Astrocyte of the spinal cord (primary cell): ENCODE measurements at places on chromosomes 3 and 15.

DNA sequence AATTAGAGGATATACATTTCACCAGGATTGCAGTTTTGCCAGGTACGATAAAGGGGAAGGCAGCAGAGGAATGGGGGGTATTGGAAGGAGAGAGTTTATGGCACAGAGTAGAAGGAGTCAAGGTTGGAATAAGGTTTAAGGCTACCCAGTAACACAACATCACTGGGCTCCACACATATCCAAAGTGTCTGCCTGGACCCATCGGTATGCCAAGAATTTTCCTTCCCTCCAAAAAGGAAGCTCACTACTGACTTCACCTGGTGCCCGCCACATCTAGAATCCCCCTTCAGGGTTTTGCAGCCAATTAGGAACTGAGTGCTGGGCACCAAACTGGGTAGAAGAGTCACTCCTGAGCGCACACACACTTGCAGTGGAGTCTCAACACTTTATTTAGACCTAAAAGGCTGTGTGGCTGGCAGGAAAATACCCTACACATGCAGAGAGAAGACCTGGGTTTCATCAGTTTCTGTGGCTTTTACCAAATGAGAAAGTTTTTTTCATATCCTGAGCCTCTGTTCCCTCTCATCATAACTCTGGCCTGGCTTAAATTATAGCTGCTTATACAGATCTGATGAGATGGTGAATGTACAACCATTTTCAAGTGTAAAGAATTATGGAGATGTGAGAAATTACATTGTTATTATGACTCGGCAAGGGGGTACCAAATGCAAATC lies 190.8 kb upstream of the LPP start:
- no peak for DNase-seq

DNA sequence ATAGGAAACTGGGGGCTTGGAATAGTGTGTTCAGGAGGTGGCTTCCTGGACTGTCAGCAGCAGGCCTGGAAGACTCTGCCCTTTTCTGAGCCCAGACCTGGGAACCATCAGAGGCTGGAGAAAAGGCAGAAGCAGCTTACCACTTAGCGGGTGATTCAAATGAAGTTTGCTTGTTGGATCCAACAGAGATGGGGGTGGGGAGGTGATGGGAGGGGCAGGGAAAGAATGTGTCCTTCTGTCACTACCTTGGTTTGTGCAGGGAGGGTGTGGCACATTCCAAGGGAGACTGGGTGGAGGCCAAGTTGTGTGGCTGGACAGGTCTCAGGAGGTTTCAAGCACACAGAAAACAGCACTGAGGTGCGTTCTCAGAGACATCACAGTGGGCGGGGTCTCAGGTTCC lies 58.8 kb downstream of the TRAK1 start:
- DNase-seq = no peak

- peak; percentile 99 for DNase-seq
These were observed 84.8 kb downstream of the SMAD3 start for GRCh38 chr15:67150023-67150860.

DNA sequence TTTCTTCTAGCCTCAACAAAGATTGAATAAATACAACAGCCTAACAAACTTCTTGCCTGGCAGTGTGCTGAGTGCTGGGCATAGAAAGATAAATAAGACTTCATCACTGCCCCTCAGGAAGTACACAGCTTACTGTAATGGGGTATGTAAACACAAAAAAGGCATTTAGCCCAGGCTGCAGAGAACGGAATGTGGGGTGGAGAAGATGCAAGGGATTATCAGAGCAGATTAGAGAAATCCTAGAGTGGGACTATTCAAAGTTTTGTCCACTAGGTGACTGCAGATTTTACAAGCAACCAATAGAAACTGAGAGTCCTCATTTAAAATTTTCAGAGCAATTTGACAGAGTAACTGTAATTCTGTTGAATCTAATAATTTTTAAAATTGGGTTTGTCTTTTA lies 35.4 kb upstream of the TSC22D2 start:
- DNase-seq = peak; percentile 30

- DNase-seq = no peak
These were observed 100.9 kb upstream of the CRBN start for GRCh38 chr3:3280396-3280795.

DNA sequence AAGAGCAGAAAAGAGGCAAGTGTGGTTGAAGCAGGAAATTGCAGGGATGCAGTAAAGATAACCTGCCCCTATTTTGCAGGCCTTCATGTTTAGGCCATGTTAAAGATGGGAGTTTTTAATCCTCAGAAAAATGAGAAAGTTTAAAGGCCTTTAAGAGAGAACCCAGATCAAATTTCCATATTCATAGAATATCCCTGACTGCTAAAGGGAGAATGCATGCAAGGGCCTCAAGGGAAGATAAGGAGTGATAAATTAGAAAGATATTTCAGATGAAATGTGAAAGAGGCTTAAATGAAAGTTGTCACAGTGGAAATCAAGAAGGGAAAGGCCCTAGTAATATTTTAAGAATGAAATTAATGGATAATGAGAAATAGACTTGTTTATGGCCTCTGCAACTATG lies 292.1 kb downstream of the SATB1 start:
- DNase-seq = no peak

- no peak for DNase-seq
These were observed 77.7 kb downstream of the CRYGS start for GRCh38 chr3:186466391-186466974.

- no peak for DNase-seq
These were observed 38.2 kb upstream of the CNOT10 start for GRCh38 chr3:32646761-32647160.

- DNase-seq = no peak
These were observed 124.4 kb upstream of the MEF2A start for GRCh38 chr15:99441444-99441800.

DNA sequence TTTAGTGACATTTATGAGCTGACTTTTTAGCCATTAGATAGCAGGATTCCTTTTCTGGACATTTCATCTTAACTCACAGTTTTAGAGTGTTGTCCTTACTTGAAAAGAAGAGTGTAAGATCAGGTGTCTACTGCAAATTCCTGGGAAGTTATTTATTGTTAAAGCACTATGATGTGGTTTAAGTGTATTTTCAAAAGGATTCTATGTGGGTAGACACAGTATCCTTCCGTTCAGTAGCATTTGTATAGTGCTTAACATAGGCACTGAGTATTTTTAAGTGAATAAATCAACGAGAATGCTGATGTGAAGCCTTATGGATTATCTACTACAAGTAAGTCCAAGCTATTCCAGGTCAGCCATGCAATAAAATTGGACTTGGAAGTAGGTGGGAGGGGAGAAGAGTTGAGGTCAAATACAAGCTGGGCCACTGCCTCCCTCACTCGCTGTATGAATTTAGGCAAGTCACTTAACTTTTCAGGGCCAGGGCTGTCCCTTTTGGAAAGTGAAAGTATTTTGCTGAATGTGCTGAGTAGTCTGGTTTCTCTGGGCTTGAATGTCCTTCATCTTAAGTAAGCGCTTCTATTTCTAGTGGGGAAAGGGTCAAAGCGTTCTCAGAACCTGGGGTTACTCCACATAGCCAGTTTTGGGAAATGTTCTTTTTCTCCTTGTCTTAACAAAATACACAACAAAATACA lies 48.6 kb downstream of the GAP43 start:
- DNase-seq = peak; percentile 37

DNA sequence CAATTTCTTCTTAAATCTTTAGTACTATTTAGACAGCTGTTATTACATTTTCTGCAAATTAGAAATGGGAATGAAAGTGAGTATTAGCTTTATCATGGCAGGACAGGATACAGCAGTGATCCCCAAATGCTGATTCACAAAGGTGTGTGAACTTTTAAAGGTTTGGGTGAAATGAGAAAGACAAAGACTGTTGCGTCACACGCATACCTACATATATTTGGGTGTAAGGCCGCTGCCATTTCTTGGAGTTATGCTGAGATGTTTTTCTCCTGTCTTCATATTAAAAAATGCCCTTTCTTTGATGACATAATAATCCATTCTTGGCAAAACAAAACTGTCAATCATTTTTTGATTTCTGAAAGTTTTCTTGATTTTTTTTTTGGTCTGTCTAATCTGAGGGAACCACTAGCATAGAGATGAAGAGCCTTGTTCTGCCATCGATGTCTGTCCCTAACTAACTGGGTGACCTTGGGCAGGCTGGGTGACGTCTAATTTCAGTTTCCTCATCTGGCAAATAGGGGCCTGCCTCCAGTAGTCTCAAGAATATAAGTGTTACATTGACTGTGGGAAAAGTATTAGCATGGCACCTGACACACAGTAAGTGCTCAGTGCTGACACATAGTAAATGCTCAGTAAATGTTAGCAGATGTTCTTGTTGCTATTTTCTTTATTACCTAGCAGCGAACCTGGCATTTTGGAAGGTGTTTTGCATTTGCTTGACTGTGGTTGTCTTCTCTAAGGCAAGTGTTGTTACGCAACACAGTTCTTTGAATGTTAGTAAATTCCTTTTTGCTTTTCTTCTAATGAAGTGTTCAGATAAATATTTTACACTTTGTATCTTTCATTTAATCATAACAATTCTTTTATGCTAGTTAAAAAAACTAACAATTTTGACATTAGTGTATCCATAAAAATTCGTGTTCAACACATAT lies 5.0 kb downstream of the MITF start:
- no peak for DNase-seq

GRCh38 chr3:42195879-42196330 lies 70.1 kb downstream of the CCK start:
- no peak for DNase-seq

DNA sequence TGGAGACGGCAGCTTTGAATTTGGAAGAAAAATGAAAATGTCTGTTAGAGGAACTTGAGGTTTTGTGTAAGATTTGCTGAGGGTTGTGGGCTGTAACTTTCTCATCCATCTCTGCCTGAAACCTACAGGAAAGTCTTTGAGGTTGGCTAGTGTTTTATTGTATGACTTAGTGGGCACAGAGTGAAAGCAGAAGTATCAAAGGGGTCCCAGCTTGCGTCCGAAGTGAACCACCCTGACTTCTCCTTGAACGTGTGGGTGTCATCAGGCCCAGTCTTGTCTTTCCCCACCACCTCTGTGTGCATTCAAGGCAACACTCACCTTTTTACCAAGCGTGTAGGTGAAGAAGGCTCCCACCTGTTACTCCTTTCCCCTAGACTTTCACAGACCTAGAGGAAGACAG lies 682.1 kb upstream of the CFAP20DC start:
- DNase-seq = no peak

- no peak for DNase-seq
These were observed 65.9 kb upstream of the LCTL start for GRCh38 chr15:66631616-66632263.

DNA sequence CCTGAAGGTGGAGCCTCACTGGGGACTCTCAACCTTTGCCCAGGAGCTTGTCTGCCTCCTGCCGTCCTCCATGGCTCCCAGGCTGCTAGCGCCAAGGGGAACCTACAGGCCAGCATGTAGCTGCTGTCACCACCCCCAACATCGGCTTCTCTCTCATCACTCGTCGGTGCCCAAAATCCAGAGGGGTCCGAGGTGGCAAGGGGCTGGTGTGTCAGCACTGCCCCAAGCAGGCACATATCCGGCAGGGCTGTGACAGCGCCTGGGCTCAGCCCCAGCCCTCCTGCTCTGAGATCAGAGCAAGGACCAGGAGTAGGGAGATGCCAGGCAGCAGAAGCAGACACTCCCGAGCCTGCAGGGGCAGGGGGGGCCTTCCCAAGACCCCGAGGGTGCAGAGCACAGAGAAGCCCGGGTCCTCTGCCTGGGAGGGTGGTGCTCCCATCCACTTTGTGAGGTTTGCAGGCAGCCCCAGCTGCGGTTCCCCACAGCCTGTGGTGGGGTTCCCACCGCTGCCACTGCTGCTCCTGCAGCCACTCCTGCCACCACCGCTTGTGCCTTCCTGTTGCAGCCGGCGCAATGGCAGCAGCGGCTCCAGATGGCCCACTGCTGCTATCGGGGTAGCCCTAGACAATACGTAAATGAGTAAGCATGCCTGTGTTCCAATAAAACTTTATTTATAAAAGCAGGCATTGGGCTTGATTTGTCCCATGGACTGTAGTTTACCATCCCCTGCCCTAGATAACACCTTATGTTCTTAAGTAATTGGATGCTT lies 451.0 kb downstream of the EPHA6 start:
- DNase-seq = no peak

- DNase-seq = no peak
These were observed 607.4 kb upstream of the TBL1XR1 start for GRCh38 chr3:177804646-177805045.

DNA sequence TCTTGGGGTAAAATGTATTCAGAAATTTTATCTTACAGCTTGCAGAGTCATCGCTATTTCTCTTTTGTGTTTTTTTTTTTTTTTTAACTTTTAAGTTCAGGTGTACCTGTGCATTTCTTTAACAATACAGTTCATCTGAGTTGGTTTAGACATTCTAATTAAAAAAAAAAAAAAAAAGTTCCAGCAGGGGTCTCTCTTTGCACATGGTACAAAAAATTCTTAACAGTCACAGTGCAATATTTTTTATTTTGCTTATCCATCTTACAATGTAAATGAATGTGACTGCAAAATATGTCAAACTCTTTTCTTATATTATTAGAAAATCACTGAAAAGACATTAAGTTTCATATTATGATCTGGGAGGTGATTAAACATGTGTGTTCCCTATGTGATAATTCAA lies 47.5 kb upstream of the SLC9A9 start:
- peak; percentile 23 for DNase-seq

GRCh38 chr3:129016720-129017483 lies 15.8 kb downstream of the EFCC1 start:
- no peak for DNase-seq
